ENCODE measurements at places on chromosomes 1 and 21. TPM values are rescaled to one million over a fixed set of nuclear protein-coding genes. Genes with fewer than 3 reads are reported as not detected.

The HP1BP3 gene
- total RNA-seq, result 349 TPM

DNA sequence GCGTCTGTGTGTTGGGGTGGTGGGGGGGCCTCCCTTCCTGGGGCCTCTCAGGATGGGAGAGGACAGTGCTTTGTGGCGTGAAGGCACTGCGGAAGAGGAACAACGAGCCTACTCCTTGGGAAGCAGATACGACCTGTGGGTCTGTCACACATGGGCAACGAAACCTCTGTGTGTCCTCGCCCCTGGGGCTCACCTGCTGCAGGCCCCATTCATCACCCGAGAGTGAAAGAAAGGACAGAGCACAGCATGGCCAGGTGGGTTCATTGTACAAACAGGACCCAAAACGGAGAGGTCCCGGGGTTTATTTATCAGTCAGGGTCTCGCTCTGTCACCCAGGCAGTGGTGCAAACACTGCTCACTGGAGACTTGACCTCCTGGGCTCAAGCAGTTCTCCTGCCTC is 40.1 kb upstream of the LIN9 start:
- H3K27ac ChIP-seq, result no peak overlapping the region
- H3K4me3 ChIP-seq, result no peak overlapping the region
- H3K27me3 ChIP-seq, result no peaks in the 10 kb centered on the region
- H3K4me1 ChIP-seq, result no peaks in the 10 kb centered on the region
- no peak for DNase-seq

- H3K4me1 ChIP-seq, result no peaks in the 10 kb centered on the region
- no peak for DNase-seq
- peaks cover 6% of the 10 kb centered on the region for H3K27me3 ChIP-seq
- H3K27ac ChIP-seq, result no peak overlapping the region
Observed at GRCh38 chr1:74679811-74680210, 6.2 kb upstream of the ERICH3 start.

GRCh38 chr21:36698981-36699545 is at the start of gene SIM2:
Gene SIM2, plus strand, starts transcription at chr21:36699115. Its CDS starts 632 bp downstream, at chr21:36699747.
- DNase-seq, result no peak
- H3K4me1 ChIP-seq, result peaks cover 62% of the 10 kb centered on the region
- H3K36me3 ChIP-seq, result no peaks in the 10 kb centered on the region
- peaks cover 100% of the 10 kb centered on the region for H3K27me3 ChIP-seq
- H3K4me3 ChIP-seq, result peak within 1 kb of the TSS; percentile 45

GRCh38 chr1:224219612-224220059 is 36.6 kb downstream of the DEGS1 start:
- H3K36me3 ChIP-seq, result no peaks in the 10 kb centered on the region
- no peaks in the 10 kb centered on the region for H3K4me1 ChIP-seq
- no peaks in the 10 kb centered on the region for H3K27me3 ChIP-seq
- no peak for DNase-seq
- H3K27ac ChIP-seq, result no peak overlapping the region
